ENCODE measurements at places on chromosomes 6 and 20. TPM values are rescaled to one million over a fixed set of nuclear protein-coding genes. Genes with fewer than 3 reads are reported as not detected.

DNA sequence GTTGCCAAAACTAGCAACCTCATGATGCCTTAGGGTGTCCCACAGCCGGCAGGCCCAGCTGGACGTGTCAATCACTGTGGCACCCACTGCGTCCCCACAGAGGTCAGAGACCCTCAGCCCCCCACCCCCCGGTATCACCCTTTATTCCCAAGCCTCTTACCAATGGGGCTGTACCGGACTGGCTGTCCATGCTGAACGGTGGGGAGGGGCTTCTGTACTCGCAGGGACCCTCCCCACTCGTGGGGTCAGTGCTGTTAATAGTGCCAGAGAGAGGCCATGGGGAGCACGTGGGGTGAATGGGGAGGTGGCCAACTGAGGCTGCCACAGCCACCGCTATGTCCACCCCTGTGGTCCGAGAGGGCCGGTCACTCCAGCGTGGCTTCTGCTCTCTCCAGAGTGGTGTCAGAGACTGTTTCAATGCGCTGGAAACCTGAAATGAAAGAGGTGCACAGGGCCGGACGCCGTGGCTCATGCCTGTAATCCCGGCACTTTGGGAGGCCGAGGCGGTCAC, 68.6 kb downstream of the THBS2 start:
- no peak for DNase-seq

GUCA1A gene
- 24.6 TPM for polyA plus RNA-seq

DNA sequence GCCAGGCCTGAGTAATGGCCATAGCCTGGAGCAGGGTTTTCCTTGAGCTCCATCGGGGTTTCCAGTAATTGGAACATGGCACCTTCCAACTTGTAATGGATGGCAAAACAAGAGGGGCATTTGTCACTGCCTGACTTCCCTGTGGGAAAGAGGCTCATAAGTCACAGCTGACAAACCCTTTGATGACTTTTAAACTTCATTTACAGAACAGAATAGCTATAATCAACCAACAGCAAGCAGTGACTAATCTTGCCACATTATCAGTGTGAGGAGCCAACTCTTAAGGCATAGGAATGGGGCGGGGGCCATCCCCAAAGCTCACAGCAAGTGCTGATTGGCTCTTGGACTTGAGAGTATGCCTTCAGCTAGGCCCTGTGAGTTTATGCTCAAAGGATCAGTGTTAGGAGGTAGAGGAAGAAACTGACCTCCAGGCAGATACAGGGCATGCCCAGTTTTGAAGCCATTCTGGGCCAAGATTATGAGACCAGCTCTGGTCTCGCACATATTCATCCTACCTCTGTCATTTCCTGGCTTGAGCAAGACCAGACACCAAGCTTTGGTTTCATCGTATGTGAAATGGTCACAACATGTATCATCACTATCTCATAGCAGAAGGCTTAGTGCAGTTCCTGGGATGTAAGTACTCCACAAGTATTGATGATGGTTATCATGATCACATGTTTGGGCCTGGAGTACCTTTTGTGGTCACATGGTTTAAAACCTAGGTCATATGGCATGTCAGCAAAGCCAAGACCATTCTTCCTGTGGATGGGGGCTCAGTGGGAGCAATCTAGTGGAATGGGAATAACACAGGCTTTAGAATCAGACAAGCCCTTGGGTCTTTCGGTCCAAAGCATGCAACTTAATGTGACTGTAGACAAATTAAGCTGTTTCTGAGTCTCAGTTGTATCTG, 49.2 kb downstream of the EIF2S2 start:
- no peak for DNase-seq

- no peak for DNase-seq
Observed at GRCh38 chr20:38255393-38255792, 5.1 kb downstream of the KIAA1755 start.

CCM2L gene
- 23.1 TPM for polyA plus RNA-seq

- DNase-seq = no peak
Observed at GRCh38 chr20:20872428-20872827, 160.0 kb upstream of the RALGAPA2 start.

- DNase-seq = no peak
Observed at GRCh38 chr20:25308083-25308491, 60.2 kb downstream of the PYGB start.

All from H1 (cell line).